Fibroblast of skin of scalp (primary cell): ENCODE measurements at places on chromosomes 2 and 18.

DNA sequence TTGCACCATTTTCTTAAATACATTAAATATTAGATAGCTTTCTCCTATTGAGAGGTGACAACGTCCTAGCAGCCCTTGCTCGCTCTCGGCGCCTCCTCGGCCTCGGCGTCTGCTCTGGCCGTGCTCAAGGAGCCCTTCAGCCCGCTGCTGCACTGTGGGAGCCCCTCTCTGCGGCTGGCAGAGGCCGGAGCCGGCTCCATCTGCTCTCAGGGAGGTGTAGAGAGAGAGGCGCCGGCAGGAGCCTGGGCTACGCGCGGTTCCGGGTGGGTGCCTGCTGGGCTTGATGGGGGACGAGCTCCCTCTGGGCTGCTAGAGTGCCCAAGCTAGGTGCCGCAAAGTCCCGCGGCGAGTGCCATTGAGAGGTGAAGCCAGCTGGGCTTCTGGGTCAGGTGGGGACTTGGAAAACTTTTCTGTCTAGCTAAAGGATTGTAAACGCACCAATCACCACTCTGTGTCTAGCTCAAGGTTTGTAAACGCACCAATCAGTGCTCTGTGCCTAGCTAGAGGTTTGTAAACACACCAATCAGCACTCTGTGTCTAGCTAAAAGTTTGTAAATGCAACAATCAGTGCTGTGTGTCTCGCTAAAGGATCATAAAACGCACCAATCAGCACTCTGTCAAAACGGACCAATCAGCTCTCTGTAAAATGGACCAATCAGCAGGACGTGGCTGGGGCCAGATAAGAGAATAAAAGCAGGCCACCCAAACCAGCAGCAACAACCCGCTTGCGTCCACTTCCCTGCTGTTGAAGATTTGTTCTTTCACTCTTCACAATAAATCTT lies 3.1 kb downstream of the RPRD1A start:
- DNase-seq: no peak

DNA sequence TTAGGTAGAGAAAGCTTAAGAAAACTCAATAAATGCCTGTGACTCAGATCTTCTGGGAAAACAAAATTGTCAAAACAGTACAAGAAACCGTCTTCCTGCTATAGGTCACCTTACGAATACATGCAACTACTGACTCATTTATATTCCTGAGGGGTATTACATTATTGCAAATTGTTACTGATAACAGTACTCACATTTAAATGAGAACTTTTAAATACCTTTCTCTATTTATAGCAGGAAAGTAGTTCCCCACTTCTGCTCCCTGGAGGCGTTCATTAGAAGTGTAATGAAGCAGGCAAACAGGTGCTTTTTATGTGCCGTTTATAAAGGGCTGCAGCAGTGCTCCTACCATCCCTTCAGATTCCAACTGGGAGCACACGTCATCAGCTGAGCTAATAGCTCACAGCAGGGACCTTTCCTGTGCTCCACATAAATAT lies 65.1 kb upstream of the RPRM start:
- no peak for DNase-seq

DNA sequence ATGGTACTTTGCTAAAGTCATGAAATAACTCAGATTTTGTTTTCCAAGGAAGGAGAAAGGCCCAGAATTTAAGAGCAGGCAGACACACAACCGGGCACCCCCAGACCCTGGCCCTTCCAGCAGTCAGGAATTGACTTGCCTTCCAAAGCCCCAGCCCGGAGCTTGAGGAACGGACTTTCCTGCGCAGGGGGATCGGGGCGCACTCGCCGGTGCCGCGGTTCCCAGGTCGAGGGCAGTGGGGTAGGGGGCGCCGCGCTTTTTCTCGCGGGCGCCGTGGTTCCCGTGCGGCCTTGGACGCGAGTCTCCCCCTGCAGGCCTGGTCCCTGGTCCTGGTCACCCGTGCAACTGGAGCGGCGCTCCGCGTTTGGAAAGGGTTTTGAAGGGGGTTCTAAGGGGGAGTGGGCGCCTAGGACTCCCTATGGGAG lies 1.2 kb downstream of the ZNF236 start:
- peak; percentile 28 for DNase-seq

- peak; percentile 22 for DNase-seq
Measured at GRCh38 chr2:26692897-26693849, 651 bp downstream of the KCNK3 start.

DNA sequence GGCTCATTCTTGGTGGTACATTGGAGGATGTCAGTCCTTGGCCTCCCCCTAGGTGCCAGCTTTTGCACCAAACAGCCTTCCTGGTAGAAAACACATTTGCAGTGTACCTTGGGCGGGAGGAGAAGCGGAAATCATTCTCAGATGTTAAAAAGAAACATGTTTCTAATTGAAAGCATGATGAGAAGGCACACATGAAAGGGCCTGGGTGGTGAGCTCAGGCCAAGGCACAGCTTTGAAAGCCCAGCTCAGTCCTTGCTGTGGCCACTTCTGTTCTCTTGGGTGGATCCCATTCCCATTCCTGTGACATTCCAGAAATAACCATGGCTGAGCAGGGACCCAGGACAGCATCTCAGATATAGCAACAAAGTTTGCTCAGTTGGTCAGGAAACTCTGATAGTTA lies 71.5 kb downstream of the LTBP1 start:
- peak; percentile 53 for DNase-seq

- no peak for DNase-seq
Measured at GRCh38 chr2:28362991-28363521, 29.6 kb upstream of the FOSL2 start.

GRCh38 chr2:56009758-56010458 lies 86.3 kb upstream of the EFEMP1 start:
- DNase-seq: peak; percentile 72

GRCh38 chr2:173962583-173963110 lies 2.5 kb downstream of the SP3 start:
- no peak for DNase-seq

- DNase-seq: no peak
Measured at GRCh38 chr18:45596036-45596435, 19.2 kb upstream of the SLC14A2 start.

- peak; percentile 9 for DNase-seq
Measured at GRCh38 chr2:56239437-56239836, 55.6 kb downstream of the CCDC85A start.

GRCh38 chr2:200050921-200051610 lies 95.7 kb downstream of the MAIP1 start:
- DNase-seq: no peak

DNA sequence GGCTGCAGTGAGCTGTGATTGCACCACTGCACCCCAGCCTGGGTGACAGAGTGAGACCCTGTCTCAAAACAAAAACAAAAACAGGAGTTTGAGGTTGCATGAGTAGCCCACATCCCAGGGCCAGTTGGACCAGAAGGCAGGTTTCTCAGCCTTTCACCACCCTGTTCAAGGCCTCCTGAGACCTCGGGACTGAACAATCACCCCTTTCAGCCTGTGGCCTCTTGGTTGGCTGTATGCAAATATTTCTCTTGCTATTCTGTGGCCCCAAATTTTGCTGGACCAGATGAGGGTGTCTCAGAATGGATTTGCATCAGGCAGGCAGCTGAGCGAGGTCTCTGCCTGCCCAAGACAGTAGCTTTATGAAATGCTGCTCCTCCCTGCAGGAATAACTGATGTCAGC lies 56.9 kb downstream of the DPYSL5 start:
- no peak for DNase-seq

- DNase-seq: no peak
Measured at GRCh38 chr2:134846213-134846612, 7.8 kb downstream of the ACMSD start.

DNA sequence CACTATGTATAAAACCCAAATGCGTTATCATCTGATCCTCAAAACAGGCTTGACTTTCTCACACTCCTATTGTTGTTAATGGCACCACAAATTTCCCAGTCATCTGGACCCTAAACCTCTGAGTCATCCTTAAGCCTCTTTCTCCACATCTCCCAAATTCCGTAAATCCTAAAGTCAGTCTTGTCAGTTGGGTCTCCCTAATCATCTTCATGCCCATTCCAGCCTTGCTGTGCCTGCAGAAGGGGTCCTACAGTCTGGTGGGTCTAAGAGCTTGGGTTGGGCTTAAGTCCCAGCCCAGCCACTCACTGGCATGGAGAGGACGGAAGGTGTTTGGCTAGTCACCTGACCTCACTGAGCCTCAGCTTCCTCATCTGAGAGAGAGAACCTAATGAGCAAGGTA lies 265.1 kb upstream of the SIX3 start:
- DNase-seq: no peak

GRCh38 chr2:217943446-217944321 lies 59.1 kb downstream of the TNS1 start:
- DNase-seq: peak; percentile 80

GRCh38 chr18:24272229-24272525 lies 125.4 kb downstream of the OSBPL1A start:
- no peak for DNase-seq

DNA sequence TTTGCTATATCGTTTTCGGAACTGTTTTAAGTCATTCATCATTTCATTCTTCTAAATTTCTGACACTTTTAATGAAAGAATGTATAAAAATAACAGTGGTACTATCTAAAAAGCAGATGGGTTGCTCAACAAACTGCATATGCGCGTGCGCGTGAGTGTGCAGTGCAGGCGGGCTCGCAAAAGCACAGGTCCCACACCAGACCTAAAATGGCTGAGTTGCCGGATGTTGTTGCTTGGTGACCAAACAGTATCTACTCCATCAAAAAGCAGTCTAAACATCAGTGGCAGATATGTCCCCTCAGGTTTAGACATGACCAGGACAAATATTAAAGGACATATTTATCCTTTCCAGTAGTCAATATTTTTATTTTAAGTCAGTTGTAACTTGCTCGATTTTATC lies 5.1 kb downstream of the NOL4 start:
- no peak for DNase-seq

GRCh38 chr2:200042944-200043343 lies 87.6 kb downstream of the MAIP1 start:
- DNase-seq: no peak

GRCh38 chr18:78889250-78889649 lies 90.4 kb upstream of the SALL3 start:
- DNase-seq: no peak

GRCh38 chr2:97011977-97012569 lies 25.7 kb upstream of the FAM178B start:
- DNase-seq: peak; percentile 73

GRCh38 chr2:24362253-24362652 lies 1.9 kb upstream of the ITSN2 start:
- DNase-seq: no peak

DNA sequence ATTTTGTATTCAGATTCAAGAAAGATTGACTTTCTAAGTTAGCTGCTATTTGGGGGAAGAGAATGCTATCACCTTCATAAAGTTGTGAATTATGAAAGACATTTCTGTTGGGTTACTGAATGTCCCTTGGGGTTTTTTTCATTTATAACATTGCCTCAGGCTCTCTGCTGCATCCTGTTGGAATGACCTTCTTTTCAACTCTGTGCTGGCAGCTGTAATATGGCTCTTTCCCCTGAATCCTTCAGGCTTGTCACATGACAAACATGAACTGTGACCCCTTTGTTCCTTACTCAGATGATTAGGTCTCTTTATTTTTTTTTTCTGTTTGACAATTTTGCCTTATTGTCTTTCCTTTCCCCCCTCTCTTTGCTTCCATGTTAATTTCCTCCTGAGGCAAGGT lies 159.8 kb downstream of the TAF4B start:
- DNase-seq: peak; percentile 72

DNA sequence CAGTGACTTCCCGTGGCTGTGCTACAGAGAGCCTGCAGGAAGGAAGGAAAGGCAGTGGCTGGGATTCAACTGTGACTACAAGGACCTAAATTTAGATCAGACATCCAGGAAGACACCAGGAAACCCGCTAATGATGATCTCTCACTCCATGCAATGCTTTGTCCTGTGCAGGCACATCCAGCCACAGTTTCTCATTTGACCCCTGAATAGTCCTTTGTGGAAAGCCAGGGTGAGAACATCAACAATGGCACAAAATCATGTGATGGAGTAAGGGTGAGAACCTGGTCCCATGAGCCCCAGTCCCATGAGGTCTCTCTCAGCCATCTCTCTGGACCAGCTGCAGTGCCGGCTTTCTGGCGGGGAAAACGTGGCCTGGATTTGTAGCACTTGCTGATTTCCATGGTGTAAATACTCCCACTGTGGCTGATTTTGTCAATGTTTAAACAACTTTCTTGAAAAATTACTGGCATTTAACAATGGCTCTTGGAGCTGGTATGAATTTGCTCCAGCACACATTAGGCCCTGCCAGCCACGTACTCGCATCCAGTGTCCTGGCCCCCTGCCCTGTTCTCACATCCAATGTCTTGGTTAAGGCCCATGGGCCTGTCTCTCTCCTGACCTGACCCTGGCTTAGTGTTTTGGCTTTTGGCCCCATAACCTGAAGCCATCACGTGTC lies 159.0 kb upstream of the HAAO start:
- DNase-seq: no peak

DNA sequence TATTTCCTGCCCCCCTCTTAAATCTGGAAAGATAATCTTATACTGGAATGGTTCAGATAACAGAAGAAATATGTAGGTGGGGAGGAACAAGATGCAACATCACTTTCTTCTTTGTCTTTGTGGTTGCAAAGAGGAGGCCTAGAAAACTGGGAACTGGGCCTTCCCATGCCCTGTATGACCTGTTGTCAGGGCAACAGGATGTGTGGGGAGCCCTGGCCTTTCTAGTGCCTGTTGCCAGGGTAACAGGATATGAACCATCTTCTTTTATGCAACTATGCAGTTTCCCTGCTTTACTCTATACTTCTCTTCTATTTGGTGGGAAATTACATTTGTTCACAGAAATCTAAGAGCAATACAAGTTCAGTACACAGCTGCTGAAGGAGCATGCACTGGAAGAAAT lies 79.8 kb upstream of the PDE1A start:
- DNase-seq: peak; percentile 30
